ENCODE measurements at places on chromosomes 11 and 22.

GRCh38 chr22:35178446-35178845 is 78.8 kb upstream of the HMGXB4 start:
- no peak for DNase-seq

DNA sequence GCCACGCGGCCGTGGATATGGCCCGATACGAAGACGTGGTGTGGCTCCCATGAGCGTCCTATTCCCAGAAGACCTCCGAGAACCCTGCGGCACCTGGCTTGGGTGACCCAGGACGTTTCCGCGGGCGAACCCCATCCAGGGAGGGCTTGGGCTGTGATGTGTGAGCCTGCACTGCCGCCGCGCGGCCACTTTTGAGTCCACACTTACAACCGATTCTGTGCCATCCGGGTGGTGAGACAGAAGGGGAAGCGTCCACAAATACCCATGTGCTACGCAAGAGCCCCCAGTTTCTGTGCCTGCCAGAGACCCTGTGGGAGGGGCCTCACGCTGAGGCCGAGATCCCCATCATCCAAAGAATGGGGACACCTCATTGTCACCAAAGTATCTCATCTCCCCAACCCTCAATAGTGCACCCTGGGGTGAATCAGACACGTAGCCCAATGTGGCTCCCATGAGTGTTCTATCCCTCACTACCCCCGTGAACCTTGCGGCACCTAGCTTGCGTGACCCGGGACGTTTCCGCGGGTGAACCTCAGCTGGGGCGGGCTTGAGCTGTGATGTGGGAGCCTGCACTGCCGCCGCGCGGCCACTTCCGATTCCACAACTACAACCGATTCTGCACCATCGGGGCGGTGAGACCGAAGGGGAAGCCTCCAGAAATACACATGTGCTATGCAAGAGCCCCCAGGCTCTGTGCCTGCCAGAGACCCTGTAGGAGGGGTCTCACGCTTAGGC is 4.6 kb upstream of the H19 start:
- no peak for DNase-seq

DNA sequence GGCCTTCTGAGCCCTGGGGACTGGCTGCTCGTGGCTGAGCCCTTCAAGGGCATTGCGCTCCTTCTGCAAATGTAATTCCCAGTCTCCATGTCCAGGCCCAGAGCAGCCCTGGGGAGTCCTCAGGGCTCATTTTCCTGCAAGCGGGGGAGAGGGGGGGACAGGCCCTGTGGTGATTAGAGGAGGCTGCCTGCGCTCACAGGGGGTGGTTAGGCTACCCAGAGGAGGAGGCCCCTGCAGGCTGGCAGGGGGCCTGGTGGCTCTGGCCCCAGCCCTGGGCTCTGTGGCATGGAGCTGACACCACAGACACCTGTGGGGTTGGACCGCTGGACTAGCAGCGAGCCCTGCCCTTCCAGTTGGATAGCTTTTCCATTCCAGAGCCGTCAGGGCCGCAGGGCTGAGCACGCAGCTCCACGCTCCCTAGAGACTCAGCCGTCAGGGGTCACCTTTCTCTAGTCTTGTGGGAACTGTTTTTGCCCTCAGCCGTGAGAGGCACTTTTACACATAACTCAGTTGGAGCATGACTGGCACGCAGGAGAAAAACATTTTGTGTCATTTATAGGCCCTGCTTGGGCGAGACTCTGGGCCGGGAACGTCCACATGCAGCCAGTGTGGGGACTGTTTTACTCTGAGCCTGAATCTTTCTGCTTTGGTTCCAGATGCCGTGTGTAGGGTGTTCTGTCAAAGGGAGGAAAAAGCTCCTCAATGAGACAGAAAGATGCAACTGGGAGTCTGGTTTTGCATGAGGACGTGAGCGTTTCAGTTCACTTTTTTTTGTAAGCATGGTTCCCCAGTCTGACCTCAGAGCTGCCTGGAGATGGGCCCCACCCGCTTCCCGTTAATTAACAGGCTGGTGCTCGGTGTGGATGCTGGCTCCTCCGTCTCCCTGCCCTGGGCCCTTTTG is 58.1 kb downstream of the LRP5 start:
- no peak for DNase-seq

GRCh38 chr11:24896118-24896835 is 399.4 kb downstream of the LUZP2 start:
- DNase-seq = no peak
